ENCODE measurements at places on chromosomes 1 and 21.

DNA sequence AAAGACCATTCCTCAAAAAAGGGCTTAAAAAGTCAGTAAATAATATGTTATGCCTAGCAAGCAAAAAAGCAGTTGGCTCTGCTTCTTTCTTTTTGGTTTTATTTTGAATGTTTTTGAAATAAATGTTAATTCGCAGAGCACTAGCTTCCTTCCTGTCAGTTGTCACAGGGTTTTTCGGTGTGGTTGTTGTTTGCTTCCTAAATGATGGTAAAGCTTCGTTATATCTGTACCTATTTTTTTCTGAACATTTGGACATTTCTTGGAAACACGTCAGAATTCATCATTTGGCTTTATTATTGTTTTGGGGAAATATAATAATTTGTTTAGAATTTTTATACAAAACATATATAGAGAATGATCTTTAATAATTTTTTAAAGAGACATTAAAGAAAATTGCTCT lies 351.9 kb upstream of the SGIP1 start:
- no peak for DNase-seq

DNA sequence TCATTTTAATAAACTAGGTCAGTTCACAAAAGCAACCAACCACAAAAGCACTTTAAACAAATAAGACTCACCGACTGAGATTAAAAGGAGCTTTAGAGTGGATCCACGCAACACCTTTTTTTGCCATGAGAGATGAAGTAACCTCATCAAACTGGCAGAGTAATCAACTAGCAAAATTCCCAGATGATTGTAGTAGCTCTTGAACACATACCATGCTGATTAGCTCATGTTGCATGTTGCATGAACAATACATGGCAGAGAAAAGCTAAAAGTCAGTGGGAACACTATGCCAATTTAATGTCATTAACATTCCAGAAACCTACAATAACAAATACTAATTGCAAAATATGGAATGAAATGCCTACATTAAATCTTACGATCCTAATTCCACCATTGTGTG lies 4.1 kb downstream of the WARS2 start:
- DNase-seq = peak; percentile 56

- no peak for DNase-seq
Observed at GRCh38 chr1:171476829-171477228, 8.5 kb upstream of the PRRC2C start.

DNA sequence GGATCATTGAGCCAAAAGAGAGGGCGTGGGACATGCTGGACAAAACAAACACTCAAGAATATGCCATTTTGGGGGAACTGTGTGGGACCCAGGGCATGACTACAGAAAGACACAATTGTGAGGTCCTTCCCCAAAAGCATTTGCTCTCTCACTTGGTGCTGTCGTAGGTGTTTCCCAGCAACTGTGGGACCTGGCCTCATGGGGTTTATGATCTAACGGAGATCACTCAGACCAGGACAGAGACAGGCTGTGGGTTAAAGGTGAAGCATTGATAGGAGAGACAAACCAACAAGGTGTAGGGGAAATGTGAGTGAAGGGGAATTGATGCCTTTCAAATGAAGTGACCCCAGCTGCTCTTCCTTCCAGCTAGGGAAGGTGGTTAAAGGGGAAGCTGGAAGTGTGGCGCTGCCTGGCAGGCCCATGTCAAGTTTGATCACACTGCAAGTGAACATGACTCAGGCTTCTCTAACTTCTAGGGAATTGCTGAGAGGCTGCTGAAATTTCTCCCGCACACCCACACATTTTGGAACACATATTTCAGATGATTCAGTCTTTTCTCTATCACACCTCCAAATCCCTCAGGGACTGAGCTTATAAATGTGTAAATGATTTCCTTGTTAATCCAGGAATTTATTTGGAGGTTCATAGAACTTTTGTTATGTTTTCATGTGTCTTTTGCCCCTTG lies 30.2 kb downstream of the TRAF5 start:
- DNase-seq = peak; percentile 48
